ENCODE measurements at places on chromosomes 7 and 10.

GRCh38 chr10:84743483-84743882, 415.1 kb downstream of the CCSER2 start:
- no peak for DNase-seq

GRCh38 chr7:94056796-94057207, 52.6 kb upstream of the BET1 start:
- DNase-seq, result no peak

DNA sequence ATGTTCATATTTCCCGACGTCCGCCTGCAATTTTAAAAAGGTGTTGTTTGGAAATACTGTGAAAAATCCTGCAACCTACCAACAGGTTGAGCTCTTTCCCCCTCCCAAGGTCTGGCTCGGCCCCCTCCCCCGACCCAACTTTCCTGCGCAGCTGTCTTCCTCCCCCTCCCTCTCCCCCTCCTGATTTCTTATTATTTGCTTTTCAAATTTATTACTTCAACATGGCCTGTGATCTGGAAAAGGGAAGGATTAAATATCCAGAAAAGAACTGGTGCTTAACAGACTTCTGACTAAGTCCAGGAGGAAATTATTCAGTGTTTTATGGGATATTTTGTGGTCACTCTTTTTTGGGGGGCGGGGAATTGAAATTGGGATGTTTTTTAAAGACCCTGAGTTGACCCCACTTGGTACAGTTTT, 2.4 kb downstream of the ARID5B start:
- DNase-seq, result no peak

DNA sequence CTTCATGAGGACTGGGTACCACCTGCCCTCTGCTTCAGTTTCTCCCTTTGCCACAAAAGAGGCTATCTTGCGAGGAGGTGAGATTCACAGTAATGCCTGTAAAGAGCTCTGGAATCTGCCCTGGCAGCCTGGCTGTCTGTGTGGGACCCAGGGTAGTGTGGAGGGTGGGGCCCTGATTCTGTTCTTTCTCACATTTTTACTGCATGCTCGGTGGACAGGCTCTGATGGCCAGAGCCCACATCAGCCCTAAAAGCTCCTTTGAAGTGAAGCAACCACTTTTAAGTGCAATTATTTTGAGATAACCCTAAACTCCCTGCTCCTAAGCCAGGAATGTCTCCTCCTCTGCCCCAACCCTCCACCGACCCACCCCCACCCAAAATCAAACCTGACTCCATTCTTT, 92.1 kb upstream of the PODXL start:
- no peak for DNase-seq

GRCh38 chr10:3986493-3987142, 201.6 kb upstream of the KLF6 start:
- DNase-seq, result no peak

DNA sequence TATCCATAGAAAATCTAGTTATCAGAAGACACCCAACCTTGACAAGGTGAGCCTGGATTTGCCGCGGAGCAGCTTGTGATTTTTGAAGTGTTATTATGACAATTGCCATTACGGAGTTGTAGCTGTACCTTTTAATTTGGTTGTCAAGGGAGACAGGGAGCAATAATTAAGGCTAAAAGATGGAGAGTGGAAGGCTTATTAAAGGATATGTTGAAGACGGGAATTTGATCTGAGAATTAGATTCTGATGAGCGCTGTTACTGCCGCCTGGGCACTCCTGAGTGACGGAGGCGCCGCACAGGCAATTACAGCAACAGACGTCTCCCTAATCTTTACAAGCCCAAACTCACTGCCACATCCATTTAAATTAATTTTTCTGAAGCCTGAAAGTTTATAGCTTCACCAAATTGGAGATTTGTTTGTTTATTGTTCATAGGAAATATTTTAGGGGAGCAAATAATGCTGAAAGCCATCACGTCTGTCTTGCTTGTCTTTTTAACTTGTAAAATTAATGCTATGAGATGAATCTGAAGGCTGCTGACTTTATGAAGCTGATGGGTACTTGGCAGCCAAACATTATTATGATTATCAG, 475.0 kb upstream of the ADARB2 start:
- no peak for DNase-seq
